Occipital lobe (tissue), 3 donors: ENCODE measurements at places on chromosomes 3 and 15. TPM values are rescaled to one million over a fixed set of nuclear protein-coding genes. Genes with fewer than 3 reads are reported as not detected.

SKIL gene
- total RNA-seq: 134 TPM

SPINT1 gene
- total RNA-seq: 5.1 TPM

CCR8 gene
- total RNA-seq: not detected

SERPINI2 gene
- 2.0 TPM for total RNA-seq

FBLN2 gene
- total RNA-seq: 9.4 TPM

SMCO1 gene
- total RNA-seq: not detected

ARL14 gene
- total RNA-seq: not detected

ALDH1A2 gene
- 6.1 TPM for total RNA-seq

FAM81A gene
- total RNA-seq: 93.1 TPM

ASB14 gene
- total RNA-seq: not detected

OR5H6 gene
- total RNA-seq: not detected

FURIN gene
- 8.7 TPM for total RNA-seq

ZKSCAN7 gene
- total RNA-seq: 29.8 TPM

C3orf49 gene
- not detected for total RNA-seq

ALDH1L1 gene
- 2.7 TPM for total RNA-seq

SPCS1 gene
- total RNA-seq: 29.6 TPM

ITIH4 gene
- total RNA-seq: 2.8 TPM

AGTR1 gene
- total RNA-seq: 2.0 TPM

MOBP gene
- total RNA-seq: 0.94 TPM

GRIP2 gene
- 9.7 TPM for total RNA-seq

GOLGA8S gene
- not detected for total RNA-seq

NPAP1 gene
- total RNA-seq: 0.31 TPM

GOLGA6D gene
- total RNA-seq: not detected

GXYLT2 gene
- total RNA-seq: 4.7 TPM

THPO gene
- not detected for total RNA-seq

SLC22A13 gene
- 0.94 TPM for total RNA-seq

SLC12A8 gene
- 2.7 TPM for total RNA-seq

HYAL2 gene
- 30.9 TPM for total RNA-seq

PDZRN3 gene
- total RNA-seq: 59.3 TPM

KBTBD12 gene
- total RNA-seq: 3.4 TPM
